ENCODE measurements at places on chromosomes 3 and 15. TPM values are rescaled to one million over a fixed set of nuclear protein-coding genes. Genes with fewer than 3 reads are reported as not detected.

DNA sequence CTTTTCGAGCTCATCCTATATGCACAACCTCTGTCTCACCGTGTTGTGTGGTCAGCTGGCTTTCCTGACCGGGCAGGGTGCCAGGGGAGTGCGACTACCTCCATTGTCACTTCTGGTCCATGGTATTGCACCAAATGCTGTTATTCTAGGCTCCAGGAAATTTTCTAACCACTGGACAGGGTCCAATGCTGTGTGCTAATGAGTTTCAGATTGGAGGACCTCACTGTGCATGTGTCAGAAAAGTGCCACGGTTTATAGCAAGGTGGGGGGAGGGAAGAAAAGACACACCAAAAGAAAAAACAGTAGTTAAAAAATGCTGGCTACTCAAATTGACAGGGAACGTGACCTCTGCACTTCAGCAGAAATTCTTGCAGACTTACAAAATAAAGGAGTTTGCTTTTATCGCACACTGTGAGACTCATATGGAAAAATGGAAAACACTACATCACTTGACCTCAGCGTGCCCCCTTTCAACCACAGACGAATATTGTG lies 480.1 kb downstream of the FOXP1 start:
- peak; percentile 71 for DNase-seq

DNA sequence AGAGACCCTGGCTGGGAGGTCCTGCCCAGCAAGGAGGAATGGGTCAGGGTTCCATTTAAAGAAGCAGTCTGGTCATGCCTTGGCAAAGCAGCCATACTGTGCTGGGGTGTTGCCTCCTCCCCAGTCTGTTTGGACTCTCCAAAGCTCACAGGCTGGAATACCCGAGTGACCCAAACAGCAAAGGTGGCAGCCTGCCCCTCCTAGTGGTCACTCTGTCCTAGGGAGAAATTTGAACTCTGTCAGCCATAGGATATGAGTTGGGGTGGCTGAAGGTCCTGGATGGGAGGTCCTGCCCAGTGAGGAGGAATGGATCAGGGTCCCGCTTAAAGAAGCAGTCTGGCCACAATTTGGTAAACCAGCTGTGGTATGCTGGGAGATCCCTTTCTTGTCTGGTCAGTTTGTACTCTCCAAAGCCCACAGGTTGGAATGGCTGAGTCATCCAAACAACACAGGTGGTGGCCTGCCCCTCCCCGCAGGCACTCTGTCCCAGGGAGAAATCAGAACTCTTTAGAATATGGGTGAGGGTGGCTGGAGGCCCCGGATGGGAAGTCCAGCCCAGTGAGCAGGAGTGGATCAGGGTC lies 45.0 kb downstream of the CCR1 start:
- no peak for DNase-seq

DNA sequence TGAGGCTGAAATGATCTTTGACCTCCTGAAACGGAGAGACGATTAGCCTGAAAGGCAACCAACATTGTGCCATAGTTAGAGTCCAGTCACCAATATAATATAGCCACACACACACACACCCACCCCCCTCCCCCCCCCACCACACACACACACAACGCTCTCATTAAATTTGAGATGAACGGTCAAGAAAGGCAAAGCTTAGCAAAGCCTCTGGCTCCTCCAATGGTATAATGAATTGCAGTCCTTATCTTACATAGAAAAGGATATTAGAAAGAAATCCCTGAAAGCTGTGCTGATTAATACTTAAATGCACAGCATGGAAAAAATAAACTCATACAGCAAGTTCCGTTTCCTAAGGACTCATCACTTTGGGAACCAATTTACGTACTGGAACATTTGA lies 876 bp upstream of the ZNF385D start:
- no peak for DNase-seq

- DNase-seq = no peak
Measured at GRCh38 chr3:56974247-56974930, 86.1 kb upstream of the SPATA12 start.

GRCh38 chr3:151214459-151214858 lies 11.4 kb upstream of the GPR171 start:
- no peak for DNase-seq

CCRL2 gene
- polyA plus RNA-seq = 0.67 TPM

VGLL3 gene
- polyA plus RNA-seq = 36.3 TPM

DNA sequence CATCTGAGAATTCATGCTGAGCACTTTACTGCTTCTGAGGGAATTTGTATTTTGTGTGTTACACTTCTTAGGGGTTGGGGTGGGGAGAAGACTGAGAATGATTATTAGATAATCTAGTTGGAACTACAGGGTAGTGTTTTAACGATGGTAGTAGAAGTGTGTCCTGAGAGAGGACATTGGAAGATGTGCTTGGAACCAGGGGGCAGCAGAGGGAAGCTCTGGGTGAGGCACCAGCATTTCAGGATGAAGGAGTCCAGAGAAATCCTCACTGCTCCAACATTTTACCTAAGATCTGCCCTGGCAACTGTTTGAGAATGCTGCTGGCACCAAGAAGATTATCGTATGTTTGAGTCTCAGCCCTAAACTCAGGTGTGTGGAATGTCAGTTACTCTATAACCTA lies 145.5 kb downstream of the SQOR start:
- no peak for DNase-seq

GRCh38 chr3:182793663-182794454 lies 555 bp downstream of the ATP11B start:
- peak; percentile 57 for DNase-seq

DNA sequence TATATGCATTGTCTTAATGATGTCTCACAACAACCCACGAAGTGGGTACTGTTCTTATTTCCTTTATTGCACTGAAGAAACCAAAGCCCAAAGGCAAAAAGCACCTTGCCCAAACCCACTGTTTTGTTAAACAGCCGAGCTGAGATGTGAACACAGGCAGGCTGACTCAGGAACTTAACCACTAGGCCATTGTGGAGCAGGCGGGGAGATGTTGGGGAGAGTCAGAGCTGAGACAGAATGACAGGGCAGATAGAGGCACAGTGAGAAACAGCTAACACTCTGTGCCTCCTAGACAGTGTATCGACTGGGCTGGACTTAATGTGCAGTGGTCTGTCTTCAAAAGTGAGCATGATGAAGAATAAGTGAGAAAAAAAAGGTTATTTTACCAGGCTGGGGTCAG lies 56.5 kb downstream of the RPLP1 start:
- no peak for DNase-seq

SYNPR gene
- polyA plus RNA-seq = not detected

- no peak for DNase-seq
Measured at GRCh38 chr15:89870688-89871288, 23.0 kb downstream of the AP3S2 start.

FNDC3B gene
- polyA plus RNA-seq = 35.7 TPM

DNA sequence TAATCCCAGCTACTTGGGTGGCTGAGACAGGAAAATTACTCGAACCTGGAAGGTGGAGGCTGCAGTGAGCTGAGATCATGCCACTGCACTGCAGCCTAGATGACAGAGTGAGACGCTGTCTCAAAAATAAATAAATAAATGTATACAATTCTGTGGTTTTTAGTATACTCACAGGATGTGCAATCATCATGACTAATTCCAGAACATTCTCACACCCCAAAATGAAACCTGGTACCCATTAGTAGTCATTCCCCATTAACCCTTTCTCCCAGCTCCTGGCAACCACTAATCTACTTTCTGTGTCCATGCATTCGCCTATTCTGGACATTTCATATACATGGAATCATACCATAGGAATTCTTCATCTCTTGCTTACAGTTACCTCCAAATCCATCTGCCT lies 44.5 kb downstream of the LRRFIP2 start:
- no peak for DNase-seq

- DNase-seq = no peak
Measured at GRCh38 chr3:67656614-67657013, 2.2 kb upstream of the SUCLG2 start.

DNA sequence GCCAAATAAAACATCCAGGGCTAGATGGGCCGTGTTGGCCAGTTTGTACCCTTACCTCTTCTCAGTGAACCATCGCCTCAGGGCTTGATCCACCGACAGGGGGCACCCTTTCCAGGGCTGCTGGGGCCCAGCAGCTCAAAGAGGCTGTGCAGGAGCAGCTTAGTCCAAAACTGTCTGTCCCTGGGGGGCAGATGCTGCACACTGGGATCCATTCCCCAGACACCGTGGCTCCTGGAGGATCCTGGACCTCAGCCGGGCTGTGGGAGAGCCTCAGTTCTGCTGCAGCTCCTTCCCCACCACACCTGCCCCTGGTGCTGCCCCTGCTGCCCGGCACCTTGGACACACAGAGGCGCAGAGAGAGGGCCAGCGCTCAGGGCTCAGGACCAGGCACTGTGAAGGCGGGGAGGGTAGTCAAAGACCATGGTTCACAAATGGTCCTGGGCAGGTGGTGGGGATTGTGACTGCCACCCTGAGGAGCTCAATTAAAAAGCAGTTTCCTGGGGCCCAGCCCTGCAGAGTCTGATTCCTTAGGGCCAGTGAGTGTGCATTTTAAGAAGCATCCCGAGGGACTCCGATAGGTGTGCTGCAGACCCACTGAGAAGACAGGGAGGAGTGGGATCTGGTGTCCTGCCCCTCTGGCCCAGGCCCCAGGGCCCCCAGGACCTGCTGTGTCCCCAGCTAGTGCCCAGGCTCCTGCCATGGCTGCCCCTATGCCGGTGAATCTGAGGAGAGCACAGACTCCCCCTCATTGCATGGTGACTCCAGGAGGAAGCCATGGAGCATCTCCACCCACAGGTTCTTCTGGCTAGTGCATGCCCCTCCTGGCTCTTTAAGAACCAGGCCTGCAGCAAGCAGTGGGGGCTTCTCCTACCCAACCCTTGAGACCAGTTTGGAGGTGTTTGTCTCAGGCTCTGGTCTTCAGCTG lies 86.5 kb upstream of the PRR20G start:
- no peak for DNase-seq
